RCC 7860 (cell line): ENCODE measurements at places on chromosomes 16 and 17.

GRCh38 chr17:82734987-82735866 lies at the start of gene FN3K:
Gene FN3K (plus strand): TSS chr17:82735615. CDS start chr17:82735637, 22 bp downstream.
- DNase-seq: no peak

DNA sequence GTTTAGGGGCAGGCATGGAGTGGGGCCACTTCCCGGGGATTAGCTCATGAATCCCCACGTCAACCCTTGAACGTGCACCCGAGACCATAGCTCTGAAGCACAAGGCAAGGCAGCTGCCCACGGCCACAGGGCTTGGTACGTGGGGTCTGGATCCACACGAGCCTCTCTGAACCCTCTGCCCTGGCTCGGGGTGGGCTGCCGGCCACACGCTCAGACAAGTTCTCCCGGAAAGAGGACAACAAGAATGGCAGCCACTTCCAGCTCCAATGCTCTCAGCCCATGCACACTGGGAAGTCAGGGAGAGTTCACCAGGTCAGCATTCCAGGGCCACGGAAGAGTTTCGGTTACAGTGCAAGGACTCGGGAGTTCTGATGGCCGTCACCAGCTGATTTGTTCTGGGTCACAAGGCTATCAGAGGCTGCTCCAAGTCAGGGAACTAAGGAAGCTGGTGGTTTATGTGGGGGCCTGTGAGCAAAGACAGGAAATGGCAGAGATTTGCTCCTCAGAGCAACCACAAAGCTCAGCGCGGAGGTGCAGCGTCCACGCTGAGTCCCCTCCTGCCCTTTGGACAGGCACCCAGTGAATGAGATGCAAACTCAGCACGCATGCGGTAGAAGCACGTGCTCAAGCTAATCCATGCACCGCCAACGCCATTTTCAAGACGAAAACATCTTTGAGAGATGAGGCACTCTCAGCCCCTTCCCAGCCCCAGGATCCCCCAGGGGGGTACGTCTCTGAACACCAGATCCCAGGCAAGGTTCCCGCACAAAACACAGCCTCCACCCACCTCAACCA lies 356.4 kb downstream of the FOXL1 start:
- DNase-seq: no peak

GRCh38 chr16:49330562-49331201 lies 42.9 kb upstream of the C16orf78 start:
- no peak for DNase-seq

GRCh38 chr16:47687694-47688093 lies 226.6 kb downstream of the PHKB start:
- DNase-seq: no peak
